Omental fat pad (tissue), 4 donors: ENCODE measurements at places on chromosomes 16 and 17. TPM values are rescaled to one million over a fixed set of nuclear protein-coding genes. Genes with fewer than 3 reads are reported as not detected.

RNF43 gene
- total RNA-seq: 0.28 TPM

- no peak for DNase-seq
Measured at GRCh38 chr17:73785958-73786743, 141.9 kb upstream of the SDK2 start.

KRTAP4-6 gene
- total RNA-seq: not detected

DNA sequence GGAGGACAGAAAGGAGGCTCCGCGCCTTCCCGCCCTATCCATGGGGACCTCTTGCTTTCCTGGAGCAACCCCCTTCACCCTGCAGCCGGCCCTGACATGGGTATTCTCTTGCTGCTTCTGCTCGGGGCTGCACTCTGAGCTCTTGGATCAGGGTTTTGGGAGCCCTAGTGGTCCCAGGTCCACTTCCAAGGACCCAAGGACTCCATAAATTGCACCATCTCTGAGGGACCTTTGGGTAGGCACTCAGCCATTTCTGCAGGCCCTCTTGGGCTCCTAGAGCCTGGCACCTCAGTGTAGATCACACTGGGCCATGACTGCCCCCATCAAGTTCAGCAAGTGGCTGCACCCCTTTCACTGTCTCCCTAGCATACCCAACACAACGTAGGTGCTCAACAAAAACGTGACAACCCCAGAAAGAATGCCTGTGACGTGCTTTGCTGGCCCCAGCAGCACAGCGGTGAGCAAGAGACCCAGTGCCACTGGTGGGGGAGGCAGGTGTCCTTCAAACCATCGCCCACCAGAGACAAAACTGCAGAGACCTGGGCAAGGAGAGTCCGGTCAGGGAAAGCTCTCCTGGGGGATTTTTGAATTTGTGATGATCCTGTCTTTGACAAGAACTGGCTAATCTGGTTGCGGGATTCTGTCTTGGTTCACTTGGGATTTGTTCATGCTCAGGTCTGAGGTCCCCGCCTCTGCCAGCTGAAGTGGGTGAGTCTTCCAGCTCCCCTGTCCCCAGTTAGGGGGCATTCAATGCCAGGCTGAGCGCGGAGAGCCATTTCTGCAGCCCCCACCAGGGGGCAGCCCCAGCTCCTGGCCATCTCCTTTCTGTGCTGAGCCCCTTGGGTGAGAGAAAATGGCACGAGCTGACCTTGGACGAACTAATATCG lies 2.5 kb upstream of the RAB11FIP4 start:
- no peak for DNase-seq

DNA sequence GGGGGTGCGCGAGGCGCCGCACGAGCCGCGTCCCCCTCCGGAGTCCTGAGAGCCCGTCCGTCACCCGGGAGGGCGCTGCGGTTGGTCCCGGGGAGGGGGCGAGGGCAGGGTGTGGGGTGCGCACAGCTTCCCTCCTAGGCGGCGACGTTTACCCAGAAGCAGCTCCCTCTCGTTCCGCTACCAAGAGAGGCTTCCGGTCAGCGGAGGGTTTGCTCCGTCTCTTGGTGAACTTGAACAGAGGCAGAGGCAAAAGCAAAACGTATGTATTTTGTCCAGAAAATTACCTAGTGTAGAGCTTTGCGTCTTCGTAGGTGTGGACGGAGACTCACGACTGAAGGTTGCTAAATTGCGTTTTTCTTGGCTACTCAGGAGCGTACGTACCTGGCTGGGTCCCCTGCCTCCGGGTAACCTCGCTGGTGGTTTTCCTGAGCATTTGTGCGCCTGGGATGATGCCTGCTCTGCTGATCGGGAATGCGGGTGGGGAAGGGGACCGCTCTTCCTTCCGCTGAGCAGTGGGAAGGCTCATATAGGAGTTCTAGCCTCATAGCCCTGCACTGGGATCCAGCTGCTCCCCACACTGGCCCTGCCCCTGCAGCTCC lies 833 bp downstream of the WSCD1 start:
- DNase-seq: no peak

GRCh38 chr17:74135391-74136167 lies 67.9 kb upstream of the RPL38 start:
- no peak for DNase-seq

TMEM238L gene
- not detected for total RNA-seq

GRCh38 chr16:78311831-78312230 lies 212.4 kb downstream of the WWOX start:
- no peak for DNase-seq

SERPINF2 gene
- 7.7 TPM for total RNA-seq

- DNase-seq: no peak
Measured at GRCh38 chr16:82197540-82198240, 27.7 kb upstream of the MPHOSPH6 start.

C17orf58 gene
- 12.6 TPM for total RNA-seq

TEDC2 gene
- 0.50 TPM for total RNA-seq

DNA sequence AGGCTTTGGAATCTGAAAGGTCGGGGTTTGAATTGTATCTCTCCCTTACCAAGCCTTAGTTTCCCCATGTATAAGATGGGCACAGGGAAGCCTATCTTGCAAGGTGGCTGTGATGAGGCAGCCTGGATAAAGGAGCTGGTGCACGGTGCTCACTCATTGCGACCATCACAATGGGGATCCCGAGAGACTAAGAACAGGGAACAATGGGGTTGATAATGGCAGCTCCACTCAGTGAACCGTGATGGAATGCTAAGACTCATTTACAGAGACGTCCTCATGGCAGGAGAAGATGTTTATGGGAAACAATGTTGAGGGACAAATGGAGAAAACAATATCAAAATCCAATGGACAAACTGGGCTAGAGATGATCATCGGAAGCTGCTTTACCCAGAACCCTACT lies 81.8 kb downstream of the SPACA3 start:
- no peak for DNase-seq

GUCY2D gene
- not detected for total RNA-seq

- no peak for DNase-seq
Measured at GRCh38 chr16:10490141-10490540, 90.3 kb downstream of the EMP2 start.

DNA sequence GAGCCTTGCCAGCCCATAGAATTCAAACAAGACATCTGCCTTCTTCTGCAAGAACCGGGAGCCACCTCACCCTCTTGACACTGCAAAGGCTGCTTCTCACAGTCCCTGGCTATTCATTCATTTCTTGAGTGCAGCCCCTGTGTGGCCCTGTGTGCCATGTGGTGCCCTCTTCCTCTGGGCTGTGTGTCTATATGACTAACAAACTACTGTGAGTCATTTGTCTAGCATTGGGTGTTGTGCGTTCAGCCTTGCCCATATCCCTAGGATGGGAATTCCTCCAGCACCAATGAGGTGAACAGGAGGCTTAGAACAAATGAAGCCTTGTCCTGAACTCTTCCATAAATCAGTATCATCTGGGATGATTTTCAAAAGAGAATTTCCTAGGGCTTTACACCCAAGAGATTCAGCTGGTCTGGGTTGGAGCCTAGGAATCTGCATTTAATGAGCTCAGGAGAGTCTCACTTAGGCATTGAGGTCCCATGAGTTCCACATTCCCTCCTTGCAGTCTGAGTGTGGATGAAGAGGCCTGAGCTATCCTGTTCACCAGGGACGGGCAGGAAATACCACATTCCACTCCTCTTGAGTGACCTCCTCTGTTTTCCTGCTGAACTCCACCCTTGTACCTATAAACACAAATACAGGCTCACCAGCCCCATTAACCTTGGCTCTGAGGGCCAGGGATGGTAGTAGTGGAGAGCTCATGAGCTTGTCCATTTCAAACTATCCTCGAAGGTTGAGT lies 308.7 kb upstream of the N4BP1 start:
- DNase-seq: no peak

TMEM132E gene
- 0.19 TPM for total RNA-seq

DNA sequence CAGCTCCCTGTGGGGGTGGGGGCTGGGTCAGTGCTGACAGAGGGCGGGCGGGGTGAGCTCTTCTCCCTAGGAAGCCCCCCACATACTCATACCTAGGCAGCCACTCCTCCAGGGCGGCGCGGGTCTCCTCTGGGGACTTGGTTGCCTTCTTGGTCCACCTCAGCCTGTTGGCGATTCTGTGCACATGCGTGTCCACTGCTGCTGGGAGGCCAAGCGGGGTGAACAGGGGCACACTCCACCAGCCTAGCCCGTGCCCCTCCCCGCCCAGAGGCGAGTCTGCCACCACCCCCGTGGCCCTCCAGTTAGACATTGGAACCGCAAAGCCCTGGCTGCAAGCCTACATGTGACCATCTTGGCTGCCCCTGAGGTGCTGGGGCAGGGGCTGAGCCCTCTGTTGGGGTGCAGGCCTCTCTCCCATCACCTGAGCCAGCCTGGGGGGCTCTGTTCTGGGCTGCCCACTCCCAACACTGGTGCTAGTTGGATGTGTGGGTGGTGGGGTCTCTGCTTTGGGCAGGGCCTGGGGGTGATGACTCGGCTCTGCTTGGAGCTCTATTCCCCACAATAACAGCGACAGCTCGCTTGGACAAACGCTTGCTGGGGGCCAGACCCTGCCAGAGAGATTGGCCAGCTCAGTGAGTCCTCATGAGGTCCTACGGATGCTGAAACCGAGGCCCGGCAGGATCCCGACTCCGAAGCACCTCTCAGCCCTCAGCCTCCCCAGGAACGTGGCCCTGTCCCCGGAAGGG lies 7.4 kb downstream of the NTHL1 start:
- DNase-seq: no peak

GRCh38 chr16:87391324-87391949 lies 699 bp upstream of the MAP1LC3B start:
- no peak for DNase-seq

GRCh38 chr16:85078226-85078625 lies 34.0 kb downstream of the CIBAR2 start:
- no peak for DNase-seq

ABCA8 gene
- 49.8 TPM for total RNA-seq

DBF4B gene
- total RNA-seq: 2.5 TPM

- DNase-seq: no peak
Measured at GRCh38 chr16:49260253-49260652, 21.4 kb downstream of the CBLN1 start.

- no peak for DNase-seq
Measured at GRCh38 chr16:3266873-3267537, 10.6 kb upstream of the MEFV start.

DNA sequence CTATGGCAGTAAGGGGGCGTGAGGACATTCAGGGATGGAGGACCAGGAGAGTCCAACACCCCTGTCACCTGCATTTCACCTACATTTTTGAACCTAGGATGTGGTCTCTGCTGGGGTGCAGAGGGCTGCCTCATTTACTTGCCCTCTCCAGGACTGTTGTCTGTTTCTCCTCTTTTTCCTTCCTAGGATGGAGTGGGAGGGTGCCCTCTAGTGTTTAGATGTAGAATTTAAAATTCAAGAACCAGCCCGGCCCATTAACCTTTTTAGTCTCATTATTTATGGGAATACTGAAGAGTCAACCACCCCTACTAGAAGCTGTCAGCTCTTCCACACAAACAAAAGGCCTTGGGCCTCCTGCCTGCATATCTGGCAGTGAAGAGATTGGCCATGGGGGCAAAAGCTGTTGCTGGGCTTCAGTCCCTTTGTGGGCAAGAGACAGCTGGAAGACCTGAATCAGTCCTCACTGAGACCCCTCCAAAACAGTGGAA lies 2.5 kb upstream of the STARD3 start:
- DNase-seq: no peak

DNA sequence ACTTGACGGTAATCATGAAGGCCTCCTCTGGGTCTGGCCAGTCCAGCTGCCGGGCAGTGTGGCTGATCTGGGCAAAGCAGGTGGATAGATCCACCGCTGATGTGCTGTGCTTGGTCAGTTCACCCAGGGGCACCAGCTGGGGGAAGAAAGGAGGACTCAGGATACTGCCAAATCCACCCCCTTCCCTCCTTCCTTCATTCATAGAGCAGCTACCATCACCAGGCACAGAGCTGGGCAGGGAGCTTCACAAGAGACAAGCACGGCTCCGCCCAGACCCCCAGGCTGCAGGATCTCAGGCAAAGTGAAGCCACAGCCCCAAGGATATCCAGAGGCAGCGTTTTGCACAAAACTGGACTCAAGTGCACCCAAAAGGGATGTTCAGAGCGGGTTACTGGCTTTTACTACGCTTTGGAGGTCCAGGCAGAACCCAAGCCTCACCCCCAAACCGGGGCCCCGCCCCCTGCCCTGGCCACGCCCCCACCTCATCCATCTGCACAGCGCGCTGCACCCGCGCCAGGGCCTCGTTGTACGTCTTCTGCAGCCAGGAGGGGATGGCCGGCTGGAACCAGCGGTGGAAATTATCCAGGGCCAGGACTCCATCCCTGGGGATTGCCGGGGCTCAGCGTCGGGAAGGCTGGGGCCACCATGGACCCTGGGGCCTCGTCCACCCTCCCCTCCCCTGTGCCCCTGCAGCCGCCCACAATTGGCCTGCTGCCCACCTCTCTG lies 9.1 kb downstream of the UNC13D start:
- no peak for DNase-seq

GRCh38 chr17:15934866-15935265 lies 10.1 kb upstream of the ADORA2B start:
- no peak for DNase-seq

DNA sequence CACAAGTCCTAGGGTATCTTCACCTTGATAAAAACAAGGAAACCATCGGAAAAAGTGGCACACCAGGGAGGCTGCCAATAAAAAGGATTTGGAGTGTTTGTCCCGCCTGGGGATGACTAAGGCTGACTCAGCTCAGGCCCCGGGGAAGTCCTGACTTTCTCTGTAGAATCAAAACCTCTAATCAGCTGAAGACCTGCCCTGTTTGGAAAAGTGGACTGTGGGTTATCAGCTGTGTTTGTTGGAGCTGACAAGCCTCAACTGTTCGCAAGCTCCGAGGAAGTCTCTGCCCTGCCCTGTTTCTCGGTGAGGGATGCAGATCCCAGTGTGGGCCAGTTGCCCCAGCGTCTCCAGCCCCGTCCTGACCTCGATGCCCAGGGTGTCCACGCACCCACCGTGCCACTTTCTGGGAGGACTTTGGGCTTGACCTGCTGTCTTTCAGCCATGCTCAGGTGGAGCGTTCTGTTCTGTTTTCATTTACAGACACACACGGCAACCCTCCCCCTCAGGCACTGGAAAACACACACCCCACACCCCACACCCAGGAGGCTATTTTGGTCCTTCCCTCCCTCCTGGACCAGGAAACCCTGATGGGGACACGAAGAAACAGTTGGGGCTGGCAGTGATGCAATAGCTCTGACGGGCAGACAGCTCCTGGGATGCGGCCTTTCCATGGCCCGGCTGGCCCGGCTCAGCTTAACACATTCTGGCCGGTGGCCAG lies 27.6 kb upstream of the PITPNA start:
- peak; percentile 58 for DNase-seq

- no peak for DNase-seq
Measured at GRCh38 chr16:52398021-52398420, 148.9 kb downstream of the TOX3 start.

CDH5 gene
- total RNA-seq: 237 TPM

GRCh38 chr17:10775058-10775457 lies 28.8 kb downstream of the TMEM238L start:
- DNase-seq: no peak

TMEM101 gene
- 37.0 TPM for total RNA-seq

- no peak for DNase-seq
Measured at GRCh38 chr17:17385491-17385890, 82.3 kb downstream of the NT5M start.

GRCh38 chr17:68801335-68802247 lies 153.6 kb downstream of the ABCA8 start:
- DNase-seq: no peak

WFDC1 gene
- 0.36 TPM for total RNA-seq

CBLN1 gene
- not detected for total RNA-seq
